ENCODE measurements at places on chromosomes 2 and 18.

- no peak for DNase-seq
These were observed 1802.2 kb upstream of the PIK3C3 start for GRCh38 chr18:40152859-40153258.

GRCh38 chr2:9403924-9404323 lies 19.4 kb downstream of the ITGB1BP1 start:
- no peak for DNase-seq

DNA sequence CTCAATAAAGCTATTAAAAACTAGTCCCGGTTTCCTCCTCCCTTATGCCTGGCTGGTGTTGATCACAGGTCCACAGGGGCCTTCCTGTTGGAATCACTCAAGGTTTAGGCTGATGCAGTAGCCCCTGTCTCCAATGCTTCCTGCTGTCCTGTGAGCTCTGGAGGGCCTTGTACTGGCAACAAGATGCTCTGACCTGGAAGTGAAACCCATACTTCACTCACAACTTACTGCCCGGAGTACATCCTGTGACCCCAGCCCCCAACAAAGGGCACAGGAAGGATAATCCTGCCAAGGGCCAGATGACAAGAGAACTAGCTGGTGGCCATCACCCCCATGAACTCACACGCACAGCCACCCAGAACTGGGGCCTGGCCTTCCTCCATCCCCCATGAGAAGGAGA lies 50.3 kb downstream of the ZBTB7C start:
- no peak for DNase-seq

DNA sequence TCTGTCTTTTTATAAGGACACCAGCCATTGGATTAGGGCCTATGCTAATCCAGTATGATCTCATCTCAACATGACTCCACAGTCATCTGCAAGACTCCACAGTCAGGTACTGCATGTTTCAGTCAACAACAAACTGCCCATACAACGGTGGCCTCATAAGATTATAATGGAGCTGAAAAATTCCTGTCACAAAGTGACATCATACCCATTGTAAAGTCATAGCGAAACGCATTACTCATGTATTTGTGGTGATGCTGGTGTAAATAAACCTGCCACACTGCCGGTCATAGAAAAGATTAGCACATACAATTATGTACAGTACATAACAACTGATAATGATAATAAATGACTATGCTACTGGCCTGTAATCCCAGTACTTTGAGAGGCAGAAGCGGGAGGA lies 102.2 kb downstream of the TEX51 start:
- no peak for DNase-seq

GRCh38 chr2:88125344-88125923 lies 2.4 kb downstream of the FABP1 start:
- DNase-seq = no peak

GRCh38 chr18:50127516-50128210 lies 67.3 kb downstream of the MYO5B start:
- DNase-seq = no peak

GRCh38 chr2:212249451-212249850 lies 289.2 kb downstream of the ERBB4 start:
- DNase-seq = no peak

- no peak for DNase-seq
These were observed 1611.5 kb upstream of the TMEFF2 start for GRCh38 chr2:193806088-193806774.

- peak; percentile 46 for DNase-seq
These were observed 207.4 kb downstream of the ARL6IP6 start for GRCh38 chr2:152925547-152926448.

GRCh38 chr18:79918615-79919011 lies 32.8 kb downstream of the SLC66A2 start:
- DNase-seq = no peak

- no peak for DNase-seq
These were observed 130.7 kb downstream of the SH3RF3 start for GRCh38 chr2:109259671-109260070.

DNA sequence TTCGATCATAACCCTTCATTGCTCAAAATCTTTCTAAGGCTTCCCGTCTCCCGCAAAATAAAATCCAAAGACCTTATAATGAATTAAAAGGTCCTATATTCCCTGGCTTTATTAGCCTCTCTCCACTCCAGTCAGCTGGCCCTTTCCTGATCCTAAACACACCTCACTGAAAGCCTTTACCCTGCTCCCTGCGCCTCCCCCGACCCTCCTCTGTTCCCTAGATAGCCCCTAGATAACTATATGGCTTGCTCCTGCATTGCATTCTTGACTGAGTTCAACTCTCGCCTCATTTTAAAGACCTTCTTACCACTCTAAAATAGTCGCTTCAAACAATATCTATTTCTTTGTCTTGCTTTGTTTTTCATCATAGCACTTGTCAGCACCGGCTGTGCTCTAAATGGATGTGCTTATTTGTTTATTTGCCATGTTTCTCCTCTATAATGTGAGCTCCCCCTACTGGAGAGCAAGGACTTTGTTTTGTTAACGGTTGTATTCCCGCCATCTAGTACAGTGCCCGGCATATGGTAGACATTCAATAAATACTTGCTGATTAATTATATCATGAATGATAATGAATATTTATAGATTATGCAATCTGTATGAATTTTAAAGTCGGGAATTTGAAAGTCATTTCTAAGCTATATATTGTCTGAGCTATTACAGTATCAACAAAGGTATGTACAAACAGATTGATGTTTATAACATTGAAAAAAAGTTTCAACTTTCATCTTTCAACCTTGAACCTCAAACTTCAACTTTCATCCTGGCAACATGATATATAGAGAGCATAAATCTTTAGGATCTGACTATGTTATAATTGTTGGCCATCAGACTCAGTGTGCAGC lies 32.4 kb upstream of the VIT start:
- peak; percentile 46 for DNase-seq

DNA sequence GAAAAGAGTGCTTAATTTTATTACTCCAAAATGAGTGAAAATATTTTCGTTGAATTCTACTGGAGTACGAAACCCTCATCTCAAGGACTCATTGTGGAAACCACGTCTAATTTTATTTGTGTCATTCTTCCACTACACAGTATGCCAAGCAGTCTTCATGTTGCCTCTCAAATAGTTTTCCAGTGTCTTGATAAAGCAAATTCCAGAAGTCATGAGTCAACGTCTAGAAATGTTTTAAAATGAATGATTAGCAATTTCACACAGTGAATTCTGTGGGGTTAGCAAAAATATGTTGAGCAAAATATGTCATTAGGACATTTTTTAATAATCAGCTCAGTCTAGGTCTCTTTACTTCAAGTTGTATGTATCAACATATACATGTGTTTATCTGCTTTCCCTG lies 865.5 kb downstream of the DSC3 start:
- no peak for DNase-seq

- DNase-seq = no peak
These were observed 37.4 kb upstream of the EPAS1 start for GRCh38 chr2:46259777-46260168.

- DNase-seq = no peak
These were observed 31.9 kb upstream of the MSTN start for GRCh38 chr2:190094316-190094871.

DNA sequence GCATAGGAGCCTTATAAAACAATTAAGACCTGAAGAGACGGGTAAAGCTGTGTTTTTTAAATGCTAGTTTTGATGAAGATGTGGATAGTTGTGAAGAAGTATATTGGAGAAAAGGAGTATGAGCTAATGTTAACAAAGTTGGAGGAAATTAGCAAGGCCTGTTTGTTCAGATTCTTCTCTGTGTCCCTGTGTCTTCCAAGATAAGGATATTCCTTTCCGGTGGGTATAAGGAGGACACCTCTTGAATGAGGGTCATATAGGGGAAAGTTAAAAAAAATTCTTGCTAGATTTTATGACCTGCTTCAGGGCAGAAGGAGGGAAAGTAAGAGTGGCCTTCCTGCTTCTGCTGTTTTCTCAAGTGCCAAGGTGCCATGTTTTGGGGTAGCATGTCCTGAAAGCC lies 59.0 kb downstream of the CCDC68 start:
- no peak for DNase-seq

DNA sequence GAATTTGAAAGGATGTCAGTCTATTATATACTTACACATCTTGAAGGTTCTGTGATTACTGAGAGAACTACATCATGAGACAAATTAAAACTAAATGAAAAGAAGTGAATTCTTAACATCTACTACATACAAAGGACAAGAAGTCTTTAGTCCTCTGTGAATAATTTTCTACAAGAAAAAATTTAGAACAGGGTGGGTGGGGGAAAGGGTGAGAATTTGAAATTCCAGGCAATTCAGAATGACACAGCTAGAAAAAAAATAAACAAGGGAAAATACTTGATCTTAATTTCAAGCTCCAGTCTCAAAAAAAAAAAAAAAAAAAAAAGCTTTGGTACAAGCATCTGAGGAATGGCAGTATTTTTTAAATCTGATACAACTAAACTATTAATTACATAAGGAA lies 15.5 kb downstream of the CUL3 start:
- no peak for DNase-seq

GRCh38 chr18:56569416-56569815 lies 69.0 kb downstream of the TXNL1 start:
- DNase-seq = no peak

DNA sequence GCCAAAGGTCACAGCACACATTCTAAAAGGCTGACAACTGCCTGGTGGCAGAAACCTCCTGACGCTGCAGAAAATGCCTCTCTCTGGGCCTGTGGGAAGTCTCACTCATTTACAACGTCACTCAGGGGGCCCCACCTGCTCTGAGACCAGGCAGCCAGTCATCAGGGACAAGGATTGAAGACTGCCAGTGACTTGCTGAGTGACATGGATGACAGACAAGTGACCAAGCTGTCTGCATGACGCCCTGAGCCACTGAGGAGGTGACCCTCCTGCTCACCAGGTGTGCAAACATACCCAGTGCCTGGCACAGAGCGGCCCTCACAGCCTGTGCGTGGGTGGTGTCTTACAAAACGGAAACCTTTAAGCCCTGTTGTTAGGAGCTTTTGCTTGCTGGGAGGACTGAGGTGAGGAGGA lies 392.4 kb downstream of the TNS1 start:
- no peak for DNase-seq

- no peak for DNase-seq
These were observed 413.3 kb upstream of the TRIB2 start for GRCh38 chr2:12303181-12304030.

GRCh38 chr2:157052685-157053224 lies 204.8 kb upstream of the GALNT5 start:
- no peak for DNase-seq

DNA sequence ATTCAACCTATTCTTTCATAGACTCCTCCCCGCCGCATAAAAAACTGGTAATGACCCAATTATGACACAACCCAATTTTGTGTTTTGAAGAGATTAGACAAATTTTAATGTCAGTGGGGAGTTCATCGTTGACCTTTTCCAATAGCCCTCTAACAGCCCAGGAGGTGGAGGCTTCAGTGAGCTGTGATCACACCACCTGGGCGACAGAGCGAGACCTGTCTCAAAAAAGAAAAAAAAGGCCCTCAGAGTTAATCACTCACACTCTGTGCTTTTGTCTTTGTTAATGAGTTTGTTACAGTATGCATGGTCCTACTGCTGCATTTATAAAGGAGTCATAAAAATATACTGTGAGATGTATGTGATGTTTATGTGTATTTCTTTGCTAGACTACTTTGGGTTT lies 510.6 kb downstream of the CPS1 start:
- no peak for DNase-seq

- DNase-seq = no peak
These were observed 8.6 kb upstream of the COBLL1 start for GRCh38 chr2:164850235-164850634.

DNA sequence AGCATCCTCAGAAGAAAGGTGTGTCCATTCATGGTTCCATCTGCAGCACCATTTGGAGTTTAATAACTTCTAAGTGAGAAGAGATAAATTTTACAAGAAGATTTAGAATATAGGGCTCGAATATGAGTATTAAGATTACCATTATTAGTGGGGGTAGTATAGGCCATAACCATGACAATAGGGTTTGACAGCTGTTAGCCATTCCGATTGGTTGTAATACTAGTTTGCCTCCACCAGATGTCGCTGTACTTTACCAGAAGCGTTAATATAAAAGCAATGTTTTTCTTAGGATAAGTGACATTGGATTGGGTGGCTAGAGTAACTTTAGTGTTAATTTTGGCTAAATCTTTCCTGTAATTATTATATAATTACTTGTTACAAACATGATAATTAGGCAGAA lies 107.5 kb upstream of the SRD5A2 start:
- no peak for DNase-seq

GRCh38 chr18:32454593-32454992 lies 16.1 kb downstream of the GAREM1 start:
- no peak for DNase-seq

DNA sequence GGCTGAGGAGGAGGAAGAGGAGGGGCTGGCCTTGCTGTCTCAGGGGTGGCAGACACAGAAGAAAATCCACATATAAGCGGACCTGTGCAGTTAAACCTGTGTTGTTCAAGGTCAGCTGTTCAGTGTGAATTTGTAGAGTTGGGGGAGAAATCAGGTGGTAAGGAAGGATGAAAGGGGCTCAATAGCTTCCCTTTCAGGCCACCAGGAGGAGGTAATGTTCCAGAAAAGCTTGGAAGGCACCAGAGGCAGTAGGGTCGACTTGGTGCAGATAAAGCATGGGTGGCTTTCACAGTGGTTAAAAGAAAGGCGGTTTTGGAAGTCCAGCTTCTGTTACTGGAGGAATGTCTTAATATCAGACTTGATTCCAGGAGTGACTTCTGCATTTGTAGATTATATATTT lies 167.4 kb downstream of the THSD7B start:
- peak; percentile 6 for DNase-seq

GRCh38 chr2:12767996-12768624 lies 51.4 kb downstream of the TRIB2 start:
- DNase-seq = no peak

DNA sequence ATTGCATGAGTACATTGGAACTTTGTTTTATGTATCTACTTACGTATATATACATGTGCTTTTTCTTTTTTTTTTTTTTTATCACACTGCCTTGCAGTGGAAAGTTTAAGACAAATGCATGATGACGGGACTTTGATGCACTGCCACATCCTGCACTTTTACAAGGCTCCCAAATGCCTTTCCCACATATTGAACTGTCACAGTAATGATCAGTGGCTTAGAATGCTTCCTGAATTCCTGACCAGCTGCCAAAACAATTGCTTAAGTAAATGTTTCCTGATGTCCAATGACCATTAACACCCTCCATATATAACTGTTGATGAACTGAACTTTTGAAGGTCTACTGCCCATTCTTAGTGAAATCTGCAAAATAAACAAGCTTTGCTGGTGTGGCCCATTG lies 60.2 kb downstream of the LYPD6B start:
- no peak for DNase-seq

DNA sequence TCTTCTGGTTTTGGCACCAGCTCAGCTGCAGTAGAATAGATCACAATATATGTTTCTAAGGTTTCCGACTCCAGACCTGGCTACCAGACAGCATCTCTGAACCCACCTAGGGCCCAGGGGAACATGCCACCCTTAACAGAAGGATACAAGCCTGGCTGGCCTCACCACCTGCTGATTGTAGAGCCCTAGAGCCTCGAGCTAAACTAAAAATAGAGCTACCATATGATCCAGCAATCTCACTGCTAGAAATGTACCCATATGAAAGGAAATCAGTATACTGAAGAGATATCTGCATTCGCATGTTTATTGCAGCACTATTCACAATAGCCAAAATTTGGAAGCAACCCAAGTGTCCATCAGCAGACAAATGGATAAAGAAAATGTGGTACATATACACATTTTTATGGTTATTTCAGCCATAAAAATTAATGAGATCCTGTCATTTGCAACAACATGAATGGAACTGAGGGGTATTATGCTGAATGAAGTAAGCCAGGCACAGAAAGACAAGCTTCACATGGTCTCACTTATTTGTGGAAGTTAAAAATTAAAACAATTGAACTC lies 242.4 kb upstream of the SLC39A10 start:
- no peak for DNase-seq

GRCh38 chr2:225526760-225527390 lies 127.4 kb downstream of the NYAP2 start:
- DNase-seq = no peak

All from GM20000 (cell line).